ENCODE measurements at places on chromosomes 7 and 10.

DNA sequence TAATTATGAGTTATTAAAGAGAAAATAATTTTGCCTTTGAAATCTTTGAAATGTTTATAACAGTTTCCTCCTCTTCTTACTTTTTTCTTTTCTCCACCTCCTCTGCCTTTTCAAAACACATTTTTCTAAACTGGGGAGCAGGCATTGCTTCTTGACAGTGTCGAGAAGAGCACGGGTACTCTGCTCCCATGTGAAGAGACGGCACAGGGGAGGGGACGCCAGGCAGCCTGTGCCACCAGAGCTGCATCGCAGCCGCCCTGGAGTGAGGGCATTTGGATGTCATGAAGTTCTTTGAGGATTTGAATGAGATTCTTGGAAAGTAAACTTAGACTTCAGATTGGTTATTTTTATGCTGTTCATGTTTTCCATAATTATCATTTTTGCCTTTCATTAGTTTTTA lies 149.7 kb downstream of the ACTR3B start:
- DNase-seq: no peak

- no peak for DNase-seq
Observed at GRCh38 chr7:123193235-123193634, 6.5 kb downstream of the SLC13A1 start.

DNA sequence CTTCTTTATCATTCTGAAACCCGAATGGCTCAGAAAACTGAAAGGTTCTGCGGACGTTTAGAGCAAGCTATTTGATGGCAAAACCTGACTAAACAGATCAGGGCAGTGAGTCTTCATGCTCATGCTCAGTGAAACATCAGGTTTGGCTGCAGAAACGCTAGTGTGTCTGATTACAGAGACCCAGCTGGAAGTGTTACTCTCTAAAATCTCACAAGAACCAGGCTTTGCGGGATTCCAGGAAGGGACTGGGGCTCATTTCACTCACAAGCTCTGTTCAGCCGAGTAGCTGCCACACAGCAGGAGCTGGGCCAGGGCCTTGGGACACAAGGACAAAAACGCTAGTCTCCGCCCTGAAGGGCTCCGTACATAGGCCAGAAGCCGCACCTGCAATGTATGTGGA lies 2.9 kb downstream of the PITRM1 start:
- no peak for DNase-seq

DNA sequence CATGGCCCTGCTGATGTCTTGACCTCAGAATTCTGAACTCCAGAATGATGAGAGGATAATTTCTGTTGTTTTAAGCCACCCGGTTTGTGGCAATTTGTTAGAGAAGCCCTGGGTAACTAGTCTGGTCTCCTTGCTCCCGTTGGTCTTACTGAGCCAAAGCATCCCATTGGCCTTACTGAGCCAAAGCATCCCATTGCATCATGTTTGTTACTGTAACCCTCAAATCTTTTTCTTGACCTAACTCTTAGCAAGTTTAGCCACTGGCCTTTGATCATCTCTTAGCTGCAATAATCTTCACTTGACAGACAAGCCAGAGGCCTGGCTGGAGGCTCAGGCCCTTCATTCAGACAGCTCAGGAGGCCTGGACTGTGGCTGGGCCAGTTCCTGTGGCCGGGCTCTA lies 21.8 kb downstream of the TBXAS1 start:
- DNase-seq: no peak

DNA sequence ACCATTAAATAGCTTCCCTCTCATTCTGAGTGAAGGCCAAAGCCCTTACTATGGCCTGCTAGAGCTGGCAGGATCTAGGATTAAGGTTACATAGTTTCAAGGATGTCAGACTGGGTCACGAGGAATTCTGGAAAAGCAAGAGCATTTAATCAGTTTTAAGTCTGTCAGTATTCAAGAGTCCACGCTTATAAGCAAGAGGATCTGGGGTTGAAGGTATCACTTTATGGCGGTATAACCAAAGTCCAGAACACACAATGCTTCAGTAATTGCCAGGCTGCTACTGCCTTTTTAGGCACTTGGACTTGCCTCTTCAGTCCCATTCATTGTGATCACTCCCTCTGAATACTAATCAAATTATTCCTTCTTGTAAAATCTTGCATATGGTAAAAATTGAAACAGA lies 101.0 kb downstream of the HBP1 start:
- no peak for DNase-seq

Data from stimulated activated CD4-positive, alpha-beta T cell treated with anti-CD3 and anti-CD28 coated beads, TNF-alpha, amount 100 ng/mL, for 24 hours (primary cell).